ENCODE measurements at places on chromosomes 12 and 14.
A peak's percentile ranks its signal among the peaks of the same experiment; 100 is the strongest.

DNA sequence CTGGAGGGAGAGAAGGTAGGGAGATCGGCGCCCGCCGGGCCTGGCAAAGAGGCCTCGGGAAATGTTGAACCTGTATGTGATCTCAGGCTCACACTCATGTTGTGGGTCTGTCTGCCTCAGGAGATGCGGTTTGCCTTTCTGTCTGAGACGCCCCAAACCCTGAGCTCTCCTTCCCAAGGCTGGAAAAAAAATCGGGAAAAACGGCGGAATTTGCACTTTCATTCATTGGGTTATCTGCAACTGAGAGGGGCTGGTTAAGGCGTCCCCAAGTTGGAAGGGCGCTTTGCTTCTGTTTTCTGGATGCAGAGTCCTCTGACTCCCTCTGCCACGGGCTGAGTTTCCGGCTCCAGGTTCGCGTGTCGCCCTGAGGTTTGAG, 5.0 kb upstream of the HOXC9 start:
- no peak for DNase-seq

GRCh38 chr12:13088496-13088895, 15.0 kb downstream of the GSG1 start:
- DNase-seq, result no peak

GRCh38 chr12:70692681-70693288, 55.6 kb upstream of the PTPRB start:
- DNase-seq, result no peak

- DNase-seq, result no peak
Observed at GRCh38 chr12:57765698-57766463, 997 bp downstream of the CYP27B1 start.

DNA sequence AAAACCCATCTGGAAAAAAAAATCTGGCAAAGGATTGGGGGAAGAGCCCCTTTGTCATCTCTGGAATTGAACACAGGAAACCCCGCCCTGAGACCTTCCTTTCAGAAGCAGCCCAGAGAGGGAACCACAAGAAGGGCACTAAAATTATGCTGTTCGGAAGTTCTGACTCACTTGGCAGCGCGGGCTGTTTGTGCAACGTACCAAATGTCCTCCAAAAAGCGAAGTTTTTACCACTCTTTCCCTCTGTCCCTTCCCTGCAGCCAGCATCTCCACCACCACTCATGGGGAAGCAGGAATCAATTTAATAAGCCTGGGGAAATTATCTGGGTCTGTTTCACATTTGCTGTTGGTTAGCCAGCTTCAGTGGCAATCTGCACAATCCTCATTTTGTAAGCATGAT, 3.2 kb upstream of the SYNE3 start:
- no peak for DNase-seq

GRCh38 chr12:128205145-128205544, 61.8 kb upstream of the TMEM132C start:
- DNase-seq, result no peak

- DNase-seq, result no peak
Observed at GRCh38 chr12:6605421-6606330, 1.5 kb downstream of the CHD4 start.

GRCh38 chr14:21299562-21300130, 19.8 kb downstream of the RPGRIP1 start:
- DNase-seq, result no peak

GRCh38 chr14:54348001-54348611, 48.7 kb upstream of the CDKN3 start:
- peak; percentile 75 for DNase-seq

GRCh38 chr14:30078811-30079402, 151.3 kb upstream of the PRKD1 start:
- DNase-seq, result no peak

- DNase-seq, result no peak
Observed at GRCh38 chr14:51650716-51651387, 858 bp upstream of the FRMD6 start.

GRCh38 chr12:78038986-78039385, 208.3 kb downstream of the NAV3 start:
- no peak for DNase-seq

DNA sequence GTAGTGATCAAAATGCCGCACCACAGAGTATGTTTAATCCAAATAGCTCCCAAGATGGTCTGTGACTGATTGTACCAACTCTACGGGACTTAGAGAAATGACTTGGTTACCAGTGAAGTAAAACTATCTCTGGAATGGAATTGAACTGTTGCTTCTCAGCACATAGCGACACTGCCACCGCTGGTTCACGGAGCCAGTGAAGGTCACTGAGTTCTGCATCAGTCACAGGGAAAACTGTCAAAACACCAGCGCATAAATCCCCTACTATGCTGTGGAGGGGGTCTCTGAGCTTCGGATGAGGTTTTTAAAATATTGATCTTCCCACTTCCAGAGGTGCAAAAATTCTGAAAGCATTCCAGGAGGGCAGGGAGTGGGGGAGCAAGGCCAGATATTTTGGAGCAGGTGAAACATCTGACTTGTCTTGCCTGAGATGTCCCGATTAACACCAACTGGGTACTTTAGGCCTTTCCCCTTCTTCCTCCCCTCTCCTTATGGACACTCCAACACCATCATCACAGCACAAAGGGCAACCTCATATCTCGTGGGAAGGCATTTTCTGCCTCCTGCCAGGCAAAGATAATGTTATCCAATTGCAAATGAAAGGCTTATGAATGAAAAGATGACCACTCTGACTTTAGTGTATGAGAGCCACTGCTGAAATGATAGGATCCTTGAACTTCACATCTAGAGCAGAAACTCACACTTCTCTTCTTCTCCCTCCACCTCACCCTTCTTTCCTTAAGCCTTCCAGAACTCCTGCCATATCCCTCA, 2.0 kb upstream of the PLXNC1 start:
- DNase-seq, result no peak

GRCh38 chr12:42208574-42208973, 29.5 kb downstream of the YAF2 start:
- no peak for DNase-seq

- DNase-seq, result peak; percentile 46
Observed at GRCh38 chr14:41548666-41549065, 58.0 kb upstream of the LRFN5 start.

DNA sequence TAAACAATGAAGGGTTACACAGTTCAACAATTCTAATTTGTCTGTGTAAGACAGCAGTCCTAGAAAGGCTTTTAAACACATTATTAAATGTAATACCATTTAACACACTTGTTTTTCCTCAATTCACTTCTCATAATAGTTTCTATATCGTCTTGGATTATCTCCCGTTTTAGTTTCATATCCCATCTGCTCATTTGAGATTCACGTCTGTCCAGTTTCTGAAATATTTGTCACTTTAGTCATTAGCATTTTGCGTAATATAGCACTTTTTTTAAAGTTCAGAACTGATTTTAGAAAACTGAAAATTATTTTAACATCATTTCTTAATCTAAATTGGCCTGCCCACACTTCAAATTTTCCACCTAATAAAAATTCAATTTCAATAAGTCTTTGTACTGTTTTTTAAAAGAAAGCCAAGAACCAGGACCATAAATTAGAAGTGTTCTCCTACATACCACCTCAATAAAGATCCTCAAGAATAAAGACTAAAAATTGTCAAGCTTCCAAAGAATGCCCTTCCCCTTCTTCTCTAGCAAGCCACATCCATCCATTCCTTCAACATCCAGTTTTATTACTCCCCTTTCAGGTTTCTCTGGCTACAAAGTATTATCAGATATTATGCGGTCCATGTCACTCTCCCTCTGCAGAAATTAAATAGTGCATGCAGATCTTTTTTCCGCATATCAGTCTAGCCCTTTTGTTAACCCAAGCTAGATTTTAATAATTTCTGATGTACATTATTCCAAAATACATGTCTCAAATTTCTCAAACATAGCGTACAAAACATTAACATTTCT, 11.9 kb downstream of the MED13L start:
- no peak for DNase-seq

DNA sequence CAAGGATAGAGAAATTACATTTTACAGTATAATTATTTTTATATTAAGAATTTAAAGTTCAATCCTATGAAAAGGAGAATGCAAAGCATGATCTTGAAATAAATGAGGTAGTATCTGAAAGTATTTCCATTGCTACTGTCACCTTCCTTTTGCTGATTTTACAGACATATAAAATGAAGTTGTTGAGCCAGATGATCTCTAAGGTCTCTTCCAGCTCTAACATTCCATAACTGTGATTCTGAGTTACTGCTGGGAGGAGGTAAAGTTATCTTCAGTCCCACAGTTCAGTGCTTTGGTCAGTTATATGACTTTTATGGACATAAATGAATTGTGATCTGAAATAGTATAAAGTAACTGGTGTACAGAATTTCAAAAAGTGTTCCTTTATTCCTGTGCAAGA, 52.8 kb downstream of the SLC38A6 start:
- DNase-seq, result no peak

DNA sequence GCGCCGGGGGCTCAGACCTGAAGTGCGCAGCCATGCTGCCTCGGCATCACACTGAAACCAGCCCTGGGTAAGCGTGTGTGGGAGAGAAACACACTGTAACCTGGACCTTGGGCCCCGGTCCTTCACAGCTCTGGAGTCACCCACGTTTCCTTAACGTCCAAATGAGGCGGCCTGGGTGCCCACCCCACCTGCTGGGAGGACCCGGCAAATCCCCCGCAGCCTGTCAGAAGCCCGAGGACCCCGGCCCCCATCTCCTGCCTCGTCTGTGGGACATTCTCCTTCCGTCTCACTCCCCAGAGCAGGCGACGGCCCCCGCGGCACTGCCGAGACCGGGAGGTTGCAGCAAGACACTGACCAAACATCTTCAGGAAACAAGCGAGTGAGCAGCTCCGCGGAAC, 66.5 kb upstream of the GALNT9 start:
- DNase-seq, result no peak

DNA sequence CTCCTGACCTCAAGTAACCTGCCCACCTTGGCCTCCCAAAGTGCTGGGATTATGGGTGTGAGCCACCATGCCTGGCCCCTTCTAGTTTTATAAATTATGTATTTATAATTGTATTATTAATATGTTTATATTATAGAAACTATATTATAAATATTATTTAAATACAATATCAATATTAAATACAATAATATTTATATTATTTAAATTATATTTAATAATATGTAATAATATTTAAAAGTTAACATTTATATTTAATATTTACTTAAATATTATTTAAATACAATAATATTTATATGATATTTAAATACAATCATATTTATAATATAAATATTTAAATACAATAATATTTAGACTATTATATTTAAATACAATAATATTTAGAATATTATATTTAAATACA, 20.0 kb downstream of the SDR9C7 start:
- no peak for DNase-seq

DNA sequence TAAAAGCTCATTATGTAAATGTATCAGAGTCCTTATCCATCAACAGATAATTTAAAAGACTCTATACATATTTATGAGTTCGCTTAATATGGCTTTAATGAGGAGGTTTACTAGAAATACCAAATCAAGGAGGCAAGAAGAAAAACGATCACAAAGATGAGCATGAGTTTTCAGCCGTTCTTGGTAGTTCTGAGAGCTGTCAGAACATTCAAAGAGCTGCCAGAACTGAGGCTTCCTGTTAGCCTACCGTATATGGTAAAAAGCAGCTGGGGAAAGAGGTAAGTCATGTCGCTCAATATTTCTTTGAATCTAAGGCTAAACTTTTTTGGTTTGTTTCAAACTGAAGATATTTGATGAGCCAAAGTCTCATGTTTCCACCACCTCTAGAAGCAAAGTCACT, 115.3 kb upstream of the PLXNC1 start:
- no peak for DNase-seq

GRCh38 chr14:36176524-36176923, at the start of gene PTCSC3:
Gene PTCSC3 (minus strand): TSS chr14:36176722.
- no peak for DNase-seq

- DNase-seq, result no peak
Observed at GRCh38 chr12:66925083-66925482, 246.2 kb upstream of the GRIP1 start.

DNA sequence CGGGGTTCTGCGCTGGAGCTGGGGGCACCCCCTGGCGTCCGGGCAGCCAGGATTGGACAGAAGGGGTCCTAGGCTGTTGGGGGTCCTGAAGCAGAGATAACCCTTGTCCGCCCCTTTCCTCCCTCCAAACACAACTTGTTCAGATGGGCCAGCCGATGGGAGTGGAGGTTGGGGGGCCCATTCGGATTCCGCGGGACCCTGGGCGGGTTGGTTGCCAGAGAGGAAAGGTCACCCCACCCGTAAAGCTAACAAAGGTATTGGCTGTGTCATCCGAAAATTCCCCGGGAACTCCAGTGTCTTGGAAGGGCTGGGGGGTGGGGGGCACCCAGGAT, 1.3 kb downstream of the FAM222A start:
- DNase-seq, result no peak

DNA sequence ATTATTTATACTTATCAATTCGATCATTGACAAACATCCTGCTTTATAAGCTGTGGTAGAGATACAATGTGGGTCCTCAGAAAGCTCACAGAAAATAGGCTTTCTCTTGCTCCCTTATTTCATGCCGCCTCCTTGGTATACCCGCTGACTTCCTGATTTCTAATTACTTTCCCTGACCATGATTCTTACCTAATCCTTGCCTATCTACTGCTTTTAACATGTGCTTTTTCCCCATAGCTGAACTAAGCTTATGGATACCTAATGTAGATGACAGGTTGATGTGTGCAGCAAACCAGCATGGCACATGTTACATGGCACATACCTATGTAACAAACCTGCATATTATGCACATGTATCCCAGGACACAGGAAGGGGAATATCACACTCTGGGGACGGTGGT, 65.1 kb downstream of the ITPR2 start:
- DNase-seq, result no peak

- DNase-seq, result peak; percentile 22
Observed at GRCh38 chr14:51207621-51208020, 32.4 kb upstream of the TMX1 start.

DNA sequence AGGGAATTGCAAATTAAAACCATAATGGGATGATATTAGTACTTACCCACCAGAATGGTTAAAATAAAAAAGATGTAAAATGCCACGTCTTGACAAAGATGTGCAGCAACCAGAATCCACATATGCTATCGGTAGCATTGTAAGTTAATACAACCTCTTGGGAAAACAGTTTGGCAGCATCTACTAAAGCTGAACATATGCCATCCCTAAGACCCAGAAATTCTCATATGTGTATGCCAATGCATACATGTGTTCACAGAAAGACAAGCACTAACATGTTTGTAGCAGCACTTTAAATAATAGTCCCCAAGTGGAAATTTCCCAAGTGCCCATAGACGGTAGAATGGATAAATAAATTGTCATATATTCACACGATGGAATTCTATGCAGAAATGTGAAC, 28.3 kb upstream of the SLC5A8 start:
- DNase-seq, result no peak

GRCh38 chr12:69405566-69405865, 46.0 kb downstream of the YEATS4 start:
- DNase-seq, result no peak

GRCh38 chr12:45582986-45583659, 146.4 kb upstream of the ARID2 start:
- no peak for DNase-seq
